ENCODE measurements at places on chromosomes 1 and 21.

DNA sequence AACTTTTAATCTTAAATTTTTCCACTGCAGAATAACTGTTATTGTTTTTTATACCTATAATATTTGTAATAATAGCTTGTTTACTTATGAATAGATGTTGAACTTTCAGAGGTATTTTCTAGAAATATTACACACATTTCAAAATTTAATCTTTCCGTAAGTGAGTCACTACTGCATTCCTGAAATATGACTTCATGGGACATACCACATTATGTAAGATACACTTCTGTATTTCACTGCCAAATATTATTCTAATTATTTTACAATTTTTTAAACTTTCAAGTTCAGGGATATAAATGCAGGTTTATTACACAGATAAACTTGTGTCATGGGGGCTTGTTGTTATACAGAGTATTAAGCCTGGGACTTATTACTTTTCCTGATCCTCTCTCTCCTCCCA is 2220.5 kb downstream of the NCAM2 start:
- no peak for DNase-seq

DNA sequence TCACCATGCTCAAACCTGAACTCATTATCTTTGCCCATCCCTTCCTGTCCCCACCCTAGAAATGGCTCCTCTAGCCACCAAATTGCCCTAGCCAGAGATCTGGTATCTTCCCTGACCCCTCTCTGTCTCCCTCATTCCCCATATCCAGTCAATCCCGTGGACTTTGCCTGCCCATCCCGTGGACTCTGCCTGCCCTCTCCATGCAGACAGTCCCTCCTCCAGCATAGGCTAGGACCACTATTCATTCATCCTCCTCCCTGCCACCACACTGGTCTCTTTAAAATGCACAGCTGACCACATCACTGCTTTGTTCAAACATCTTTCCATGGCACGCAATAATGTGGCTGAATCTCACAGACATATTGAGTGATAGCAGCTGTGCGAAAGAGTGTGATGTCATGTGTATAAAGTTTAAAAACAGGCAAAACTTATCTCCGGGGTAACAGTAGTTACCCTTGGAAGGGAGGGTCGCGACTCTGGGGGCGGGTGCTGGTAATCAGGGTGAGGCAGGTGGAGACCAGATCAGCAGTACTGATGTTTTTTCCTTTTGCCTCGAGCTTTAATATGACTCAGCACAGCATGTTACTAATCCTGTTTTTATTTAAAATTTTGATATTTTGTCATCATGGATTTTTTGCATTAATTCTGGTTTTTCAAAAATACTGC is 4.8 kb upstream of the SLC2A1 start:
- peak; percentile 57 for DNase-seq

DNA sequence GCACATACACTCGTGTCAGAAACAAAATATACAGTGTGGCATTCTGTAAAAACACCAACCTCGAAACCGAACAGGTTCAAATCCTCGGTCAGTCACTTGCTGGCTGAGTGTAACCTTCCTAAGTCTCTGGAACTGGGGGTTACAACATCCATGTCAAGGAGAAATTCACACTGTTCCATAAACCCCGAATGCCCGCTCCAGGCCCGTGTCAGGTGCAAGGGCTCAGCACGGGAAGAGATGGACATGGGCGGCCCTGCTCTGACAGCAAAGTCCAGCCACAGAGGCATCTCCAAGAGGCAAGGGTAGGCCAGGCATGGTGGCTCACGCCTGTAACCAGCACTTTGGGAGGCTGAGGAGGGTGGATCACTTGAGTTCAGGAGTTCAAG is 79.5 kb downstream of the SLC66A1 start:
- no peak for DNase-seq

DNA sequence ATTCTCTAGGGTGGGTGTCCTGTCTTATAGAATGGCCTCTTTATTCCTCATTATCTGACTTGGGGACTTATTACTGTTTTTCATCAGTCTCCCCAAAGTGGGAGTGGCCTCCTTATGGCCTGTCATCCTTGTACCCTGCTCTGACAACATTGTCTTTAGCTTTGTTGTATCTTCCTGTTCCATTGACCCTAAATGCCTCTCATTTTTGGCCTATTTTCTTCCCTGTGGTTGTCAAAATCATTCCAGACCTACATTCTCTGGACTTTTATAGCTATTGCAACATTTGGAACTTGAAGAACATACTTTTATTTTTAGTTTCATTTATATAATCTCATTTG is 9.7 kb downstream of the SFT2D2 start:
- DNase-seq, result no peak

GRCh38 chr1:241213139-241213538 is 143.9 kb downstream of the RGS7 start:
- DNase-seq, result no peak

GRCh38 chr1:157369808-157370521 is 182.3 kb downstream of the FCRL5 start:
- no peak for DNase-seq

DNA sequence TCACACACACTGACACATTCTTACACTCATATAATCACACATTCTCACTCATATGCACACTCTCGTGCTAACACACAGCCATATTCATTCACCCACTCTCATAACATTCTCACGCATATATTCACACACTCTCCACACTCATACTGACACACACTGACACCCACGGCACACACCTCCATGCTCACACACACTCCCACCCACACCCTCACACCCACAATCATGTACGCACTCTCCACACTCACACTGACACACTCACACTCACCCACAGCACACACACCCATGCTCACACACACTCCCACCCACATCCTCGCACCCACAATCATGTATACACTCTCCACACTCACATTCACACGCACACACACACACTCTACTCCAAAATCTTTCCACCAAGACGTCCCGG is 38.2 kb downstream of the SYF2 start:
- no peak for DNase-seq

DNA sequence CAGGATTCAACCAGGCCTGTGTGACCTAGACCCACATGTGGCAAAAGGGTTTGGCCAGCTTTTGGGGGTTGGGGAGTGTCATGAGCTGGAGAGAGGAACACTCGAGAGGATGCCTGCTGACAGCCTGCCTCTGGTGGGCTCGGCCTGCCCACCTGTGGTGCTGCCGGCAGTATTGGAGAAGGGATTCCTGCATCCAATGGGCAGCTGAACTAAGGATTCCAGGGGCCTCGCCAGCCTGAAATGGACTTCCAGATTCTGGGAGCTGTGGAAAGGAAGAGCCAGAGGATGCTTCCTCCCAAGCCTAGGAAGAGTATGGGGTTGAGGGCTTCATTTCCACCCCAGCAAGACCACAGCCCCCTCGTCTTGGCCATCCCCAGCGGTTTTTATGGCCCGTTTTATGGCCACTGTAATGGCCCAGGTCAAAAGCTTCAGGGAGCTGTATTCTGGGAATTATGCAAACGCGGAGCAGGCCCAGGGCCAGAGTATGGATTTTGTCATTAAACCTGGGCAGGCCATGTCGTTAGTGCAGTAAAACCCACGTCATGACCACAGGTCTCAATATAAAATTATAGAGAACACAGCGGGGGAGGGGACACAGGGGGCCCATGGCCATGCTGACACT is 63.6 kb downstream of the TMEM53 start:
- DNase-seq, result no peak

- no peak for DNase-seq
Observed at GRCh38 chr1:178954937-178955336, 70.8 kb upstream of the FAM20B start.

- no peak for DNase-seq
Observed at GRCh38 chr1:36576551-36577110, 93.9 kb upstream of the CSF3R start.

DNA sequence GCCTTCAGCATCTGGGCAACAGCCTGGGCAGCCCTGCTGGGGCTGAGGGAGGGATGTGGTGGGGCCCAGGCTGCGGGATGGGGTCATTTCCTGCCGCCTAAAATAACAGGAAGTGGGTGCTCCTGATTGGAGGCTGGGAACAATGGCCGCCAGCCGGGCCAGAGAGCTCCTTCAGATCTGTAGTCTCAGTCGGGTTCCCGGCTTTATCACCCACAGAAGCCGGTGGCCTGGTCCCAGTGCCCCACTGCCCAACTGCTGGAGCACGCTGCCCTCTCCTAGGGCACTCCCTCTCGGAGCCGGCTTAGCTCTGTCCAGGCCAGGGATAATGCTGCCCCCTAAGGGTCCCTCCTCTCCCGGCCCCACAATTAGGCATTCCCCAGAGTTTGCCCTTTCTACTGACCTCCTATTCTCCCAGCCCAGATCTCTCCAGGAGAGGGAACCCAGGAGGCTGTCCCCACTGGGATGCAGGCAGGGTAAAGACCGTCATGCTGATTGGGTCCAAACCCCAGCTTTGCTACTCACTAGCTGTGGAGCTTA is 5.1 kb downstream of the MAP7D1 start:
- peak; percentile 39 for DNase-seq

DNA sequence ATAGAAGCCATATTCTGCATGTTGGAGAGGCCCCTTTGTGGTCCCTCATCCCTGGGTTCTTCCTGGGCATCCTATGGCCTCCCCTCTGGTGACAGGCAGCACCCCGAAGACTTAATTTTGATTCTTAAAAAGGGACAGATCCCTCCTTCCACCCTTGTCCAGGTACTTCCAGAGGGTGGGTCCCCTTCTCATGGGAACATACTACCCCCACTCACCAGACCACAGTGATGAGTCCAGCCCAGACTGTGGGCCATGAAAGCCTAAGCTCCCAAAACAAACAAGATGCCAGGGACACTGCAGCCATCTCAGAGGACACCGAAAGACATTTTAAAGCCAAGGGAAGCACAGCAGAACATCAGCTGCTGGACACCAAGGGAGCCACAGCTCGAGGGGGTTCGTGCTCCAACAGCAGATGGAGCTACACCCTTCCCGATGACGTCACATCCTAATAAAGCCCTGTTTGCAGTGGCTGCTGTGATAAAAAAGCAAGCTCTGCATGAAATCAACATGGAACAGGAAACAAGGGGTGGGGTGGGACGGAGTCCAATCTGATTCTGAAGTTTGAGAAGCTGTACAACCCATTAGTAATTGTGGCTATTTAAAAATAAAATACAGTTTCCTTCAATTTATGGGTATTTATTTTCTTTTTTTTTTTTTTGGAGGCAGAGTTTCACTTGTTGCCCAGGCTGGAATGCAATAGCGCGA is 32.4 kb downstream of the GNB1 start:
- DNase-seq, result peak; percentile 77

GRCh38 chr1:108119500-108119899 is 80.6 kb downstream of the SLC25A24 start:
- DNase-seq, result no peak

DNA sequence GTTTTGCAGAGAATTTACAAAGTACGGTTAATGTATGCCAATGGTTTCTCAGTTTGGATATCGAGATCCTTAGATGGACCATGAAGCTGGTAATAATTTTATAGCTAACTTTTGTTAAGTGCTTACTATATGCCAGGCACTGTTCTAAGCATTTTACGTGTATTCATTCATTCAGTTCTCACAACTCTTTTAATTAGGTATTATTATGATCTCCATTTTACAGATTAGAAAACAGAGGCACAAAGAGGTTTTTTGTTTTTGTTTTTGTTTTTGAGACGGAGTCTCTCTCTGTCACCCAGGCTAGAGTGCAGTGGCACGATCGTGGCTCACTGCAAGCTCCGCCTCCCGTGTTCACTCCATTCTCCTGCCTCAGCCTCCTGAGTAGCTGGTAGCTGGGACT is 7.2 kb downstream of the RPRD2 start:
- DNase-seq, result no peak

- DNase-seq, result no peak
Observed at GRCh38 chr1:114063544-114063943, 84.3 kb downstream of the OLFML3 start.

DNA sequence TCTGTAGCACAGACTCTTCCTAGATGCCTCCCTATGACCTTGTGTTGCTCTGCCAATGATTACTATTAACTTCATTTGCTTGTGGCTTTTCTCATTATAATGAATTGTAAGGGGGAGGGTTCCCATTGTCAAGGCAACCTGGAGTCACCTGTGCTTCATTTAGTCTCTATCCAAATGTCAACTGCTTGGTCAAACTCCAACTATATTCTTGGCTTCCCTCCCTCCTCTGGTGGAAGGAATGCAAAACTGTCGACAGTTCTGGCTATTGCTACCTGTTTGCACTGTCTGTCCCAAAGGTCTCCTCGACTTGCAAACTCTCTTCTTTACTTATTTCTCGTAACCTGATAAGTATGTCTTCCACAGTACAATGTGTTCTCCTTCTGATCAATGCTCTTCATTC is 100.3 kb downstream of the CACNA1E start:
- DNase-seq, result no peak

DNA sequence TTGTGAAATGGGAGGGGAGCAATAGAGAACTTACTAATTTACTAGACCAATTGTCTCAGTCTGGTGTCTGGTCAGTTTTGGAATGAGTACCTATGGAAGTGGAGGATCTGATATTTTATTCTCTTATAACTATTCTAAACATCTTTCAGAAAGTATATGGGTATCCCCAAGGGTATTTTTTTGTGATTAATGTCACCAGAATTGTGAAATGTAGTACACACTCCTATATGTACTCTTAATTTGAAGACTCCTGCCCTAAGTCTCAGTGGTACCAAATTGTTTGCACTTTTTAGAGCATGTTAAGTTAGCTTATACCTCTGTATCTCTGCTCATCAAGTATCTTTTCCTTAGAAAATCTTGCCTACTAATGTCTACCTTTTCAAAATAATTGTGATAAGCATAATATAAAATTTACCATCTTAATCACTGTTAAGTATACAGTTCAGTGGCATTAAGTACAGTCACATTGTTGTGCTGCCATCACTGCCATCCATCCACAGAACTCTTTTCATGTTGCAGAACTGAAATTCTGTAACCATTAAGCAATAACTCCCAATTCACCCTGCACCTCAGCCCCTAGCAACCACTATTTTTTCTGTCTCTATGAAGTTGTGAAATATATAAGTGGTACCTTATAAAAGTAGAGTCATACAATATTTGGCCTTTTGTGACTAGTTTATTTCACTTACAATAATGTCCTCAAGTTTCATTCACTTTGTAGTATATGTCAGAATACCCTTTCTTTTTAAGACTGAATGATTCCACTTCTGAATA is 40.5 kb downstream of the SLC30A7 start:
- no peak for DNase-seq

GRCh38 chr1:205766570-205766969 is 8.7 kb downstream of the RAB29 start:
- DNase-seq, result no peak

DNA sequence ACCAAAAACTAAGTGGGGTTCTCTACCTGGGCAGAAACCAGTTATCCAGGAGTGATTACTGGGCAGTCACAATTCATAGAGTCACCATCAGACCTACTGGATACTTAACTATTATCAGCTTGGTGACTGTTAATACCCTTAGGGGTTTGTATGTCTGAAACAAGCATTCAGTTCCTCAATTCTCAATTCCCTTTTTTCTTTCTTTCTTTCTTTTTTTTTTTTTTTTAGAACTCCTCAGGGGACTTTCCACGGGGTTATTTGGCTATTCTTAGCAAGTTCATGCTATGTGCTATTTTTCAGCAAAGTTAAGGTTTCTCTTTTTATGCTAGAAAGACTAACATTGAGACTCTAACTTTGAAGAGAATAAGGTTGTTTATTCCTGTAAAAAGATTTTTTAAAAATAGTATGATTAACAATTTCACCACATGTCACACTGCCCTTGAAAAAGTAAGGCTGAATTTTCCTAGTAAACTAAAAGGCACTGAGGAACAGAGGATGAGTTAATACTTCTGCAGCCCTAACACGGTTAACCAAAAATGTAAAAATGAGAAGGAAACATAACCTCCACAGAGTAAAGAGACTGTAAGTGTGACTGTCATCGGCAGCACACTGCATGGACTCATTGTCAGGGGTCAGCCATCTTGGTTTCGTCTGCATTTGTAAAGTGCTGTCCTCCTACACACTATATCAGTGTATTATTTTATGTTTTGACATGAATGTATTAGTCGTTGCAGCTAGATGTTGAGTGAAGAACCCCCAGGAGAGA is 310.2 kb downstream of the NTNG1 start:
- DNase-seq, result no peak

- no peak for DNase-seq
Observed at GRCh38 chr1:178371933-178372388, 124.8 kb downstream of the CLEC20A start.

Measured in amniotic stem cell (primary cell).